Inflammatory macrophage treated with lipopolysaccharide for 1 hour (primary cell): ENCODE measurements at places on chromosomes 2 and 18.
A peak's percentile ranks its signal among the peaks of the same experiment; 100 is the strongest.

DNA sequence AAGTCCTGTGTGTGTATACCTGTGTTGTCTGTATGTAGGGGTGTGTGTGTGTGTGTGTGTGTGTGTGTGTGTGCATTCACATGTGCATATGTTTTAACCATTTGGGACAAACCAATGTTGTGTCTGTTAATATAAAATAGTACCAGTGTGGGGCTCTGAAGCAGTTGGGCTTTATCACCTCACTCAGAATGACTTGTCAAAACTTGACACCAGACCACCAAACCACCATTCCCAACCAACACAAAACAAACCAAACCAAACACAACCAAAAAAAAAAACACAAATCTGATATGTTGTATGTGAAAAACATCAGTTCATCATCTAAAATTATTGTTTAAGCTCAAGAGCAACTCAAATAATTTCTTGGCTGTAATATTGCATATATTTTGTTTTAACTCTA is 42.1 kb downstream of the CALCRL start:
- no peak for DNase-seq

DNA sequence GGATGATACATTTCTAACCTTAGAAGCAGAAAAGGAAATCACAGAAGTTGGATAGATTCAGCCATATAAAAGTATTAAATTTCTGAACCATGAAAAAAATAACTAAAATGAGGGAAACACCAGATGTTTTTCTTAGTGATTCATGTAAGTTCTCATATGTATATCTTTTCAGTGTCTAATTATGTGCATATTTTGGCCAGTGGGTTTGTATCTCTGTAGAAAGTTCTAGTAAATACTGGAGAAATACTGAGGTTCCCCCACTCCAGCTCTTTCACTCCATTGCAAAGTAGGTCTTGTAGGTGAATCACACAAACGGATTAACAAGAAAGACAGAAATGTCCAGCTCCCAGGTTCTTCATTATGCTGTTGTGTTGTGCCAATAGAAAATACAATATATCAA is 222.3 kb downstream of the NEDD4L start:
- DNase-seq = no peak

GRCh38 chr2:64225491-64225890 is 81.3 kb upstream of the PELI1 start:
- DNase-seq = peak; percentile 32

- DNase-seq = no peak
These were observed 89.0 kb upstream of the SEC11C start for GRCh38 chr18:59050661-59051057.

- DNase-seq = peak; percentile 22
These were observed 98.5 kb downstream of the DSEL start for GRCh38 chr18:67417864-67418523.

DNA sequence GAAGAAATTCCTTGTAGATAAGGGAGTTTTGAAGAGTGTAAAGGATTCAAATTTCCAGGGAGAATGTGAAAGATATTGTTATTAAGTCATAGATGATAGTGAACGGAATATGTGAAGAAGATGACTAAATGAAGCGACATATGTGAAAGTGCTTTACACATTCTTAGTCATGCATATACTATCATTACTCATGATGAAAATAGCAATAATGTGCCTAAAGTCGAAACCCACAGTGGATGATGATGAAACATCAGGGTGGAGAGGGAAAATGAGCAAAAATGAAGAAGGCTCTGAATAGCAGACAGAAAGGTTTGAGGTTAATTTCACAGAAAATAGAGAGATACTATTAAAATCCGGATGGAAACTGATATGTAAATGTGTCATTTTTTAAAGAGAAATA is 1237.1 kb downstream of the LRP1B start:
- DNase-seq = no peak

- DNase-seq = no peak
These were observed 60.8 kb upstream of the GLS start for GRCh38 chr2:190819840-190820301.

DNA sequence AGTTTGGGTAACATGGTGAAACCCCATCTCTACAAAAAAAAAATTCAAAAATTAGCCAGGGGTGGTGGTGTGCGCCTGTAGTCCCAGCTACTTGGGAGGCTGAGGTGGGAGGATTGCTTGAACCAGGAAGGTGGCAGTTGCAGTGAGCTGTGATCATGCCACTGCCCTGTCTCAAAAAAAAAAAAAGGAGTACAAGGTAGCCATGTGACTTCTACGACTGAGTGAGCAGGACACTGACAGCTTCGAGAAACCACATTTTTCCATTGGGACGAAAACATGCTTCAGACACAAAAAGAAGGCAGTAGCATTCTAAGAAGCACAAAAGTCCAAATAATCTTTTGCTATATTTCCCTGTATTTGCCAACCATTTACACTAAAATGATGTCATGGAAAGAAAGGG is 19.7 kb upstream of the IKZF2 start:
- DNase-seq = no peak

DNA sequence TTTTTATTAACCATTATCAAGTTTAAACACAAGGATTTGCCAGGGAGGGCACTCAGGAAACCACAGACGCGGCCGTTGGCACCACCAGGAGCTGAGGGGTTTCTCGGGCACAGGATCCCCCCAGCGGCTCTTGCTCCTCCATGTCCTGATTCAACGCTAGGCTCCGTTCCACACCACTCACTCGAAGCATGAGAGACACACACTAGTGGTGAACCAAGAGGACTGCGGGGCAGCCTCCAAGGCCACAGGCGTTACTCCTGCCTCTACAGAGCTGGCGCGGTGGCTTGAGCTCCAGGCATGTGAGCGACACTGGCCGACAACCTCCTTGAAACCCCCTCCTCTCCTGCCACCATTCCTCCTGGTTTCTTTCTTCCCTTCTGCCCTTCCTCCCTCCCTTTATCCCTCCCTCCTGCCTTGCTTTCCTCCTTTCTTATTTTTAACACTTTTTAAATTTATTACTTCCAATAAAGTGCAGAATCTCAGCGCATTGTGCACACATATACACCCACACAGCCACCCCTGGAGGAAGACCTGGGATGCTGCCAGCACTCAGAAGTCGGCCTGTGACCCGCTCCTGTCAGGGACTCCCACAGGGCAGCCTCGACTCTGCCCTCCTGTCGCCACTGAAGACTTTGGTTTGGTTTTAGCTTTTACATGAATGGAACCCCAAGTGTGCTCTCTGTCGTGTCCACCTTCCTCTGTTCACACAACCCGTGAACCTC is 21.7 kb downstream of the COX7A2L start:
- no peak for DNase-seq

DNA sequence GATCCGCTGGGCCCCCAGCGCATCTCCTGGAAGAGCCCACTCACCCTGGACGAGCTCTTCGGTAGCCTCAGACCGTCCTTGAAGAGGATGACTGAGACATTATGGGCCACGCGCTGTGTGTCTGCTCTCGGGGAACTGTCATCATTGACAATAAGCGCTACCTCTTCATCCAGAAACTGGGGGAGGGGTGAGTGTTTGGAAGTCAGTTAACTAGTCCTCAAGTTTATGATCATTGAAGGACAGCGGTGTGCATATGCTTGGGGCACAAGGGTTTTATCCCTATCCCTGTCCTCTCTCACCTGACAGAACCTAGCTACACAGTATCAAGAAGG is 586 bp downstream of the STK16 start:
- DNase-seq = no peak

DNA sequence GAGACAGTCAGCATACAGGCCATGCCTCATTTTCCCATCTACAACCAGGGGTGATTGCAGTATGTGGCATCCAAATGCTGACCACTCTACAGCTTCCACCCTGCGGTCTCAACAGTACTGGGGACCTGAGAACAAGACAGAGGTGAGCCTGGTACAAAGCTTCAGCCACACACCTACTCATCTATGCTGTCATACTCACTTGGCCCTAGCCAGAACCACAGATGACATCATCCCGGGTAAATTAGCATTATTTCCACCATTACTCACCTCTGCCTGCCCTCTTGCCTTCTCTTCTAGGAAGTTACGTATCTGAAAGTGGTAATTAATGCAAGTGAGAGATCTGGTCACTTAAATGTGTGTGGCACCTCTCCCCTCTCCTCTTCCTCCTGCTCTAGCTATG is 208.2 kb upstream of the ARL4C start:
- no peak for DNase-seq

DNA sequence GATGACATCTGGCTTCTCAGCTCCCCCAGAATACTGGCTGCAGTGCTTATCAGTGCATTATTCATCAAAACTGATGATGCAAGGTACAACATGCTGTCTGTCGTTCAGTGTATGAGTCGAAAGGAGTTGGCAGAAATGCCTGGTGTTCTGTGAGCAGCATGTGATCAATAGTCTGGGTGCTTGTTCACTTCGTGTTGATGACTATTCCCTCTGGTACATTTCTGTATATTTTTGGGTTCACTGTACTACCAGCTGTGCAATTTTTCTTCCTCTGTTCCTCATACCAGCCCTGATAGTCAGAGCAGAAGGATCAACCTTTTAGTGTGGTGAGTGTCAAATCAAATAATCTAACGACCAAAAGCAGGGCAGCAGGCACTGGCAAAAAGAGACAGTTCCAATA is 59.0 kb upstream of the KLHL14 start:
- no peak for DNase-seq

DNA sequence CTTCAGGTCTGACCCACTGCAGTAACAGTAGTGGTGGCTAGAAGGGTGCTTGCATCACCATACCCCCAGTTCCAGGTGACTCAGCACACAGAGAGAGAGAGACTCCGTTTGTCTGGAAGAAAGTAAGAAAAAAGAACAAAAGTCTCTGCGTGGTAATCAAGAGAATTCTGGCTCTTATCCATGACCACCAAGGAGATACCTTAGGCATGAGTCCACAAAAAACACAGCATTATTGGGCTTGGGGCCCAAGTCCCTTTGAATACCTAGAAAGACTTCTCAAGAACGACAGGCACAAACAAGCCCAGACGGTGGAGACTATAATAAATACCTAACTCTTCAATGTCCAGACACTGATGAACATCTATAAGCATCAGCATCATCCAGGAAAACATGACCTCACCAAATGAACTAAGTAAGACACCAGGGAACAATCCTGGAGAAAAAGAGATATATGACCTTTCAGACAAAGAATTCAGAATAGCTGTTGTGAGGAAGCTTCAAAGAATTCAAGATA is 21.7 kb upstream of the BAZ2B start:
- no peak for DNase-seq

GRCh38 chr18:50341443-50341842 is 33.4 kb upstream of the SKA1 start:
- DNase-seq = no peak

- no peak for DNase-seq
These were observed 31.6 kb upstream of the CCBE1 start for GRCh38 chr18:59728816-59729215.

DNA sequence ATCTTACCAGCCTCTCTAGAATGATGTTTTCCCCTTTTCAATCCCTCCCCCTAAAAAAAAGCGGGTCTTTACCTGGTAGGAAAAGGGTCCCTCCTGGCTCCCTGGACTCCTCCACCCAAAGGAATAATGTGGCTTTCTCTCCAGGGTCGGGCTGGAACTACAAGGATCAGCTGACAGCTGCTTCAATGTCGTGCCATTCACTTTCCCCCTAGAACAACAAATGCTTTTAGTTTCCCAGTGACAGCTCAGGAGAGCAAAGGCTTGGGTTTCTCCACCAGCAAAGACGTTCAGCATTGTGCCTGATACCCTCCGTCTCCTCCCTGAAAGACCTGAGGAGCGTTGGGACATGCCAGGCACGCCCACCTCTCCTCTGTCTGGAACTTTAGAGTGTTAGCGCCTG is 173.8 kb upstream of the SIX3 start:
- no peak for DNase-seq

DNA sequence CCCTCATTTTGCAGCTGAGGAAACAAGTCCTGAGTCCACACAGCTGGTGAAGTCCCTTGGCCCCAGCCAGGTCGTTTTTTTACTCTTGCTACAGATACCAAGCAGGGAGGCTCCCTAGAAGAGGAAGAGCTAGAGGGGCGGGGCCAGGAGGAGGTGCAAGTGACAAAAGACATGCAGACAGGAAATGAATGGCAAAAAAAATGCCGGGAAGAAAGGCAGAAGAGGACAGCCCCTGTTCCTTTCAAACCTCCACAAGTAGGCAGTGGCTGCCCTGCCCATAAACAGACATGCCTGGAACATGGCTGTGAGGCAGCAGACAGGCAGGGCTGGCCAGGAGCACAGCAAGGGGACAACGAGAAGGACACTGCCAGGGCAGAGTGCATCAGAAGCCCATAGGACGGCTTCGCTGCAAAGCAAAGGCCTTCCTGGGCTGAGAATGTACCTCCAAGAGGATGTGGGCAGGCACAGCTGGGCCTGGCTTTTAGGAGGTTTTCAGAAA is 108.7 kb downstream of the ZBTB7C start:
- DNase-seq = peak; percentile 62

- no peak for DNase-seq
These were observed 105.1 kb downstream of the USP40 start for GRCh38 chr2:233461481-233461891.

- DNase-seq = no peak
These were observed 139.0 kb upstream of the HNRNPA3 start for GRCh38 chr2:177073611-177074010.

DNA sequence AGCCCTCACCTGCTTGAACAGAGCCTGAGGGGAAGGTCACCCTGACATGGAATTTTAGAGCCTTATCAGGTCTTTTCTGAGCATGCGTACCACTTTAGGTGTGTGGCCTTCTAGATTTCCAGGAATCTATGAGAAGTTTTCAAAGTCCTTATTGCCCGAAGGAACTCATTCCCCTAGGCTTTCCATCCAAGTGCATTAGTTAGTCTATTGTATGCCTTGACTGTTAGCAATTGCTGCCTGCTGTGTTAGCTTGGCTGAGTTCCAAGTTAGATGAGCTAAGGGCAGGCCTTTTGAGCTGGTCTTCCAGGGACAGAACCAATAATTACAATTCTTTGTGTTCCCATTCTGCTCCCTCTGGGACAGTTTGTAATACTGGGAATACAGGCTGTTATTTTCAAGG is 30.8 kb upstream of the PUM2 start:
- DNase-seq = no peak

DNA sequence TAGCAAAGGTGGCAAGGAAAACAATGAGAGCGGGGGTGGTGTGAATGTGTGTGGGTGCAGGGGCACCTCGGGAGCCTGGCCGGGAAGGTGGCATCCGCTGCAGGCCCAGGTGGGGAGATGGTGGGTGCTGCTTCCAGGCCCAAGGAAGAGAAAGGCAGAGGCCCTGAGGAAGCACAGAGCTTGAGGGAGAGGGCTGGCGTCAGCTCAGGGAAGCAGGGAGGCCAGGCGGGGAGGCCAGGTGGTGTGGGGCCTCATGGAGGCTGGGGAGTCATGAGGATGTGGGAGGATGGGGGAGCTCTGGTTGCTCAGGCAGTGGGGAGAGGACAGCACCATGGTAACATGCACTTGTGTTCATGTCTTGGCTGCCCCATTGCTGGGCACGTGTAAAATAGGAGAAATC is 43.3 kb downstream of the AGAP1 start:
- DNase-seq = no peak

- DNase-seq = no peak
These were observed 575 bp downstream of the TMEM150A start for GRCh38 chr2:85601771-85602475.
